ENCODE measurements at places on chromosomes 5 and 9.

DNA sequence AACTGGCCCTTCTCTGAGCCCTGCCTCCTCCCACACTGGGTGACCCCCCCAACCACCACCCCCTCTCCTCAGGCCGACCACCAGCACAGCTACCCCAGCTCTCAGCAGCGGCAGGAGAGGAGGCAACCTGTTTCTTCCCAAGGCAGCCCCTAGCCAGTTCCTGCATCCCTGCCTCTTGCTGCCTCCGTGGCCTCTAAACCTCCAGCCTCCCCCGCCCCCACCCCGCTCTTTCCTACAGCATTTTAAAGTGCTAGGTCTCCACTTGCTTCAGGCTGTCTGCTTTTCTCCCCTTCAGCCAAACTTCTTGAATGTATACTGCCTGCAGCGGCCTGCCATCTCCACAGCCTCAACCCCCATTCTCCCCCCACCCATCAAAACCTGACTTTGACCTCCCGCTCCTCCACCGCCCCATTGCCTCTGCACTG is 135.6 kb downstream of the DAB2IP start:
- no peak for DNase-seq

- DNase-seq: no peak
These were observed 16.1 kb downstream of the ZCCHC9 start for GRCh38 chr5:81317536-81317935.

DNA sequence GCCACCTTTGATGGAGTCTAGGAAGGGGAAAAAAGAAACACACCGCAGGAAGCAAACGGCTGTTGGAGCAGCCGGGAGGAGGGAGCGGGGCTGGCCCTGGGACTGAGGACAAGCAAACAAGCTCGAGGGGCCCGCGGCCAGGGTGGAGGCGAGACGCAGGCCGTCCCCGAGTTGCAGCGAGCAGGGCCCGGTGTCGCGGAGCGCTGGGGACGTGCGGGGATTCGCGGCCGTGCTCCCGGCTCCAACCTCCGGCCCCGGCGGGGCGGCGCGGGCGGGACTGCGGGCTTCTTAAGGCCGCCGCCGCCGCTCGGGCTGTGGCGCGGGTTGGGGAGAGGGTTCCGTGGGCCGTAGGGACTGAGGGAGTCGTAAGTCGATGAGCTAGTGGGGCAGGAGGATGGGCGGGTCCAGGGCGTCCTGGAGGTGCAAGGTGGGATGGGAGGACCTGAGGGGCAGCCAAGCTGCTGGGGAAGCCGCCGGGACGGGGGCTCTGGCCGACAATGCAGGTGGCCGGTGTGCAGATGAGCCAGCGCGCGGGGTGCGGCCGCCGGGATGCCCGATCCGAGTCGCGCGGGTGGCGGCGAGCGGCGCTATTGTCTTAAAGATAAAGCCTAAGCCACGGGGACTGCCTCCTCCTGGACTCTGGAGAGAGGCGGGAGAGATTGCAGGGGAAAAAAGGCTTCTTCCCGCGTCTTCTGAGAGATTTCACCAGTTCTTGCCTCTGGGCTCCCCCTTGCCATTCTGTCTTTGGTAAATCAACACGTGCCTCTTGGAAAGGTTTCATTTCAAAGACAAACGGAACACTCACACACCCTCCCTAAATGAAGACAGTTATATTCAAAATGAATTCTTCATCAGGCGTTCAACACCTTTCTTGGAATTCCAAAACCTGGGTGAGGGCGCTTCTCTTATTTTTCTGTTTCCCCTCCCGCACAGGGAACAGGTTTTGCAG is 1.6 kb upstream of the HAPLN1 start:
- DNase-seq: no peak

DNA sequence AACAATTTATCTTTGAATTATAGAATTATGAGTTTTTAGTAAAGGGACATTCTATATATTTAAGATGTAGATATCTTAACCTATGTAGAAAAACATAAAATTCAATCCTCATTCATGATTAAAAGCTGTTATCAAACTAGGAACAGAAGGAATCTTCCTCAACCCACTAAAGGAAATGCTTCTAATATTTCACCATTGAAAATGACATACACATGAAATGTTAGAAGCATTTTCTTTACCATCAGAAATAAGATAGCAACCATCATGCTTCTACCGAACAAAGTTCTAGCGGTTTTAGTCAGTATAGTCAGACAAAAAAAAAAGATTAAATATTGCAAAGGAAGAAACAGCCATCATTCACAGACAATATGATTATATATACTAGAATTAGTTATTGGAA is 32.2 kb downstream of the SHOC1 start:
- DNase-seq: no peak

- DNase-seq: no peak
These were observed 41.7 kb downstream of the EBF1 start for GRCh38 chr5:159057996-159058395.

DNA sequence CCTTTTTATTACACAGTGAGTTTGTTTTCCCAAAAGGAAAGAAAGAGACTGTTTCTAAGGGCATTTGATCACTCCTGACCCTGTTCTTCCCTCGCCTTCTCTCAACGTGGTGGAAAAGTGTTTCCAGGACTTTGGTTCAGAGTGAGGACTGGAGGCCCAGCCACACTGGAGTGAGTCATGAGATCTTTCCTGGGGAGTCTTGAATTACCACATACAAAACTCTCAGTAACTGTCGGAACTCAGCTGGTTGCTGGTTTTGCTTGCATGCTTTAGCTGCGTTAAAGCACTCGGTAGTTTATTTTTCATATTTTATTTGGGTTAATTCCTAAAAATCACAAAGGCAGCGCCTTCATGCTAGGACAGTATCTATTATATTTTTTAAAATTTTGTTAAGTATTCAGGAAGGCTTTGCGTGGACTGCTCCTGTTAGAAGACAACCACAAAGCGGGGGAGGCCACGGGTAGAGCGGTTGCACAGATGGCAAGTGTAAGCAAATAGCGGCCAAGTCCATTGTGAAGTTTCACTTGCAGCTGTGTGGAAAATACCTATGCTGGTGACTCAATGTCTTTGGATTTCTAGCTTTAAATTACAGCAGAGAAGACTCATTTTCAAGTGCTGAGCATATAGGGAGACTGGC is 77.7 kb downstream of the ARSB start:
- DNase-seq: no peak

DNA sequence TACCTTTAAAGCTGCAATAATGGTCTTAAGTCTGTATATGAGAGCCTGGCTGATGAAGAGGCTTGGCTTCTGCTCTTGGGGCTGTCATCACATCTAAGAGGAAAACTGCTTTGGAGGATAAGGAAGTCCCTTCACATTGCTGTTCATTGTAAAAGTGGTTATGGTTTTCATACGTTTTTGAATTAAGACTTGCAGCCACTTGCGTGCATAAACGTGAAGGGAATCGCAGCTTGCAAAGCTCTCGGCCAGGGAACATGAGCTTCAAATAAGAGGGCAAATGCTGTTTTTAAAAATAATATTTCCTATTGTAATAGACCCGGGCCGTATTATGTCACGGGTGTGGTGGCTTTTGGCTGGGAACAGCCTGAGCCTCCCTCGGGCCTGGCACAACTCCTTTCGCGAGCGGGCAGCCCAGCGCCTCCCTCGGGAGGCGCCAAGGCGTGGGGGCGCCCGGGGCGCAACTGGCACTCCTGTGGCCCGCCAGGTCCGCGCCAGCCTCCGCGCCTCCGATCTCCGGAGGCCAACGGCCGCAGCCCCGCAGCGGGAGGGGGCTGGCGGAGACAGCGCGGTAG is 538 bp upstream of the ARHGEF28 start:
- no peak for DNase-seq

DNA sequence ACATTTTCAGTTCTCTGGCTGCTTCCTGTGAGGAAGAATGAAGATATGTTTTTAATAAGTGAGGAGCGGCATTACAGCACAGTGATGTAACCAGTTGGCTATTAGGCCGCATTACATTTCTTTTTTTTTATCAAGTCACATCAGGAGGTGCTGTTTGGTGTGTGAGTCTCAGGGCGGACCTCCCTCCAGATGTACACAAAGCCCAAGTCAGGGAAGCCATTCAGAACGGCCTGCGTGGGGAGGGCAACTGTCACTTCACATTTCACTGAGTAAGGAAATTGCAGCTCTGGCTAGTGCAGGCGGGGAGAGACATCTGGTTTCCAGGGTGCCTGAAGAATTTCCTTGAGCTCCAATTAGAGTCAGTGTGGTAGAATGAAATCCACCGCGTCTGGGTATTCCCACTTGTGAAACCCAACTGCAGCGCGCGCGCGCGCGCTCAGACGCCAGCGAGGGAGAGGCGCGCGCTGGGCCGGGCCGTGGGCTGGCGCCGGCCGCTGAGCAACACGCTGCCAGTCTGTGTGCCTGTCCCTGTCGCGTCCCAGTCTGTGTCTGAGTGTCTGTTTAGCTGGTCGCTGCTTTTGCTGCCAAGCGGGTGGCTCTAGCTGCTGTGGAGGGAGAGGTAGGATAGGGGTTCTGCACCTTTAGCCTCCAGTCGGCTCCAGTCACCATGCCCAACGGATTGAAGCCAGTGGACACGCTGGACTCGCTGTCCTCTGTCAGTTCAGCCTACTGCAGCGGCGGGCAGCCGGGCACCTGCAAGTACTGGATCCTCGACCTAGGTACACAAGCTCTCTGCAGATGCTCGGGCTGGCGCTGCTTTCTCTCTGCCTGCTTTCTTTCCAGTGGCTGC is 140.8 kb upstream of the OTULINL start:
- no peak for DNase-seq

DNA sequence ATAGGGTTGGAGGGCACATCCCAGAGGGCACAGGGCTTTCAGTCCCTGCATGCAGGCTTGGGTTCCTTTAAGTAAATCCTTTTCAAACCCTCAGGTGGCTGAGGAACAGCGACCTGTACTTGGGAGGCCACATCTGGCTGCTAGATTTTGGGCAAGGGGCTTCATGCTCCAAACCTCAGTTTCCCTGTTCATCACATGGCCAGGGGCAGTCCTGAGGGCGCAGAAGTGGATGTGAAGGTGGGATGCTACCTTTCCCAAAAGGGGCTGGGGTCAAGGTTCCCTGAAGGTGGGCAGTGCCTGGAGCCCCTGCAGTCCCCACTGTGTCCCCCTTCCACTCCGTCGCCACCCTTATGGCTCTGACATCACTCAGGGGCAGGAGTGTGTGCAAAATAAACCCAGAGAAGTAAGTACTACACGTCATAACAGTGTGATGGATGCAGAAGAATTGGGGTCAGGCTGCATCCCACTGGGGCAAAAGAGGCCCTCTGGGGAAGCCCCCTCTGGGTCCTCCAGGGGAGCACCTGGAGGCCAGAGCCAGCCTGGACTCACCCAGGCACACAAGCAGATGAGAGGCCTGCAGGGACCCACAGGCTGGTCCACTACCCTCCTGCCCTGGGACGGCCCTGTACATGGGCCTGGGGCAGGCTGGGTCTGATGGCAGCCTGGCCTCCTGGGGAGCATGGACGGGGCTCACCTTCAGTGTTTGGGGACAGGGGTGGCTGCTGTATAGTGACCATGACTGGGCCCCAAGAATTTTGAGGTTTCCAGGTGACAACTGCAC is 1.9 kb upstream of the CARD19 start:
- no peak for DNase-seq

- no peak for DNase-seq
These were observed 70.5 kb downstream of the FOCAD start for GRCh38 chr9:20754556-20754955.

DNA sequence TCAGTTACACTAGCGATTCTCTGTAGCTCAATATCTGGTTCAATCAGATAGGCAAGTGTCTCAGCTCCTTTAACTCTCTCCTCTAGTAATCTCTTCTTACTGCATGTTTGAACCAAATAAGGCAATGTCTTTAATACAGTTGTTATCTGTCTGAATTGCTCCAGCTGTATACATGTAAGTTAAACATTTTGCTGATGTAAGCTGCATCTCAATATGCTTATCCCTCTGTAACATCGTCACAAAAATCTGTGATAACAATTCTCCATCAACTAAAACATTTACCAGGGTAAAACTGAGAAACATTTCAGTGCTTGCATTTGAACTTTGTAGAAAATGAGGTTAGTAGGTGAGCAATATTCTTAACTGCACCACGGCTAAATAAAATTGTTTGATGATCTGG is 29.6 kb upstream of the IGFBPL1 start:
- no peak for DNase-seq

- no peak for DNase-seq
These were observed 109.0 kb downstream of the FRMD3 start for GRCh38 chr9:83429229-83429628.

DNA sequence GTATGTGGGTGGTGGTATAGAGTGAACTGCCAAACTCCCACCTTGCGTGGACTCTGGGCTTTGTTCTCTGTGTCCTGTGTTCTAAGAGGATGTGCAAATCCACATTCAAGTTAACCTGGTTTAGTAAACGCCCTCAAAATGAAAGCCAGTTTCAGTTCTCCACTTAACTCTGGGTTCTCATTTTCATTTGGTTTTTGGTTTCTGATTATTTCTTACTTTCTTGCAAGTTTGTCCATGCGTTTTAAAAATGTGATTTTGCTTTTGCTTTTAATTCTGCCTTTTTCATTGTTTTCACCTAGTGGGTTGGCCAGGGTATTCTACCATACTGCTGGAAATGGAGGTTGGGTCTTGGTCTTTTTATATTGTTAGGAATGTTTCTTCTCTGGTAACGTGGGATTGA is 38.2 kb downstream of the GALNT10 start:
- no peak for DNase-seq

- no peak for DNase-seq
These were observed 9.3 kb upstream of the AFAP1L1 start for GRCh38 chr5:149262315-149262714.

DNA sequence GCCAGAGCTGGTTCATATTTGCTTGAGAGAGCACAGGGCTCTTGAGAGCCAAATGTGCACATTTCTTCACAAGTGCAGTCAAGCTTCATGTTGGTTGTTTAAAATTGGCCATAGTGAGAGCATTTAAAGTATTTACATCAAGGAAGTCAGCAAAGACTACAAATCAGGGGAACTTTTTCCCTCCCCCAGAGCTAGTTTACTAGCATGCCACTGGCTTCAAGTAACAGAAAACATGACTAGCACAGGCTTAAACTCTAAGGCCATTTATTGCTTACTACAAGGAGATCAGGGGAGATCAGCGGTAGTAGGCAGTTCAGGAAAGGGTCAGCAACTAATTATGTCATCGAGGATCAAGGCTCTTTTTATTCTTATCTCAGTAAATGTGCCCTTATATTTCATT is 11.0 kb upstream of the CCDC171 start:
- no peak for DNase-seq

GRCh38 chr5:107455111-107455544 is 215.6 kb downstream of the EFNA5 start:
- DNase-seq: no peak

- no peak for DNase-seq
These were observed 65.7 kb upstream of the IL6ST start for GRCh38 chr5:56060276-56061110.

DNA sequence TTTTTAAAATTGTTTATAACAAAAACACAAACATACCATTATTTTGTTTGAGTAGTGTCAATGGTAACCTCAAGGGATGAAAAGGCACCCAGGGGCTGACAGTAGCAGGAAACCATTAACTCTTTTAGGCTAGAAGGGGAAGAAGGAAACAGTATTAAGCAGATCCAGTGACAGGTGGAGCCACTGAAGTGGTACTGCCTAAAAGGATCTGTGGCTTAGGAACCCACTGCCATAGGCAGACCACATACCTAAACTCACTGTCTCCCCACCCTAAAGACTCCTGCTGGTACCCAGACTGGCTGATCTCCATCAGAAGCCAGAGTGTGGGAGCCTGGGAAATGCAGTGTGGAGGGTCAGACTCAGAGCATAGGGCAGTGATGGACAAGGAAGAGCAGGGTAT is 13.5 kb downstream of the RLN1 start:
- no peak for DNase-seq

GRCh38 chr9:99466781-99467180 is 244.7 kb downstream of the SEC61B start:
- DNase-seq: no peak
